ENCODE measurements at places on chromosomes 5 and 9.

GRCh38 chr5:63760965-63761364 lies 201.3 kb downstream of the HTR1A start:
- no peak for DNase-seq

- no peak for DNase-seq
Observed at GRCh38 chr5:57681942-57682341, 199.3 kb upstream of the ACTBL2 start.

GRCh38 chr5:84130006-84130580 lies 254.6 kb downstream of the EDIL3 start:
- DNase-seq: peak; percentile 49

DNA sequence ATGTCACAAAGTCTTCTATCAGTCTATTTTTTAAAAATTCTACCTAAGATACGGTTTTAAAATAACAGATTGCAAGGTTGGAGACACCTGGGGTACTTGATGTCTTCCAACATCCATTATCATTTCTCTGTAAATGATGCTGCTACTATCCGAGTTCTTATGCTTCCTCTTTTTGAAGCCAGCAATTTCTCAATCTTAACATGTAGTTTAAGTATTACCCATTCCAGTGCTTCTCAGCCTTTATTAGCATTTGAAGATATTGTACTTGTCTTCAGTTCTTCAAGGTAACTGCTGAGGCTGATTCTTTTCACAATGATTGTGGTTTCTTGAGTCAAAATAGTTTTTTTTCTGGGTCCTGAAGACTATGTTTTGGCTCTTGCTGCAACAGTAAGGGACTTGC lies 96.4 kb upstream of the SELENOP start:
- DNase-seq: no peak

DNA sequence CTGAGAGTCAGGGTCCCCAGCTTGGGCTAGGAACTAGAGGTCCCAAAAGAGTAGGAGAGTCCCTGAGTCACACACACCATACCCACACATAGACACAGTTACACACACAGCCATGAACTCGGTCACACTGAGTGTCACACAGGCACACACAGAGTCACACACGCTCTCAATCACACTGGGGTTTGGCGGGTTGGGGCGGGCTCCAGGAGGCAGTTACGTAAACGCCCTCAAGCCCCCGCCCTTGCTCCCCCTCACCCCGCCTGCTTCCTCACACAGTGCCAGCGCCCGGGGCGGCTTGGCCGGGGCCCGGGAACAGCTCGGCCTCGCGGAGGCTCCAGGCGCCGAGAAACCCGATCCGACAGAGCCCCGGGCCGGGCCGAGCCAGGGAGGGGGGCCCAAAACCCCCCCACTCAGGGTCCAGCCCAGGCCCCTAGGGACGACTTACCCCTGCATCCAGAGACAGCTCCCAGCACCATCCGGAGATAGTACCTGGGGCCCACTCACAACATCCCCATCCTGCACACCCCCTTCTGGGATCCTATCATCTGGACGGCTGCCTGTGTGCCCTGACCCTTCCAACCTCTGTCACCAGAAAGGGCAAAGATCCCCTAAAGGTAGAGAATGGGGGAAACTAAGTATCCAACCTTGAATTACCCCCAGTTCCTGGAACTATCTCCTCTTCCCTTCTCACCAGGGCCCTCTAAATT lies 3.5 kb upstream of the CNTFR start:
- no peak for DNase-seq

DNA sequence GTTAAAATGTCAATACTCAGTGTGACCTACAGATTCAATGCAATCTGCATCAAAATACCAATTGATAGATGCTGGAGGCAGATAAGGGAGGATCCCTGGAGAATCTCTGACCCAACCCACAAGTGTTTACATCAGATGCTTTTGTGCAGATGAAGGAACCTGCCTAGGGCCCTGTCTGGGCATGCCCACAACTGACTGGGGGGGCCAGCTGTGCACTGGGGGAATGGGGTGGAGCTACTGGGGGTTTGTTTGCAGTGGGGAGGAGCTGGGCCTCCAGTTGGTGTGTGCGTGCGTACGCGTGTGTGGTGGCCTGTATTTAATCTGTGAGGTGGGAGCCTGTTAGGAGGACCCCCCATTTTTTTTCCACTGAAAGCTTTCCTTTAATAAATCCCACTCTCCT lies 244.9 kb downstream of the TRIM36 start:
- DNase-seq: no peak

DNA sequence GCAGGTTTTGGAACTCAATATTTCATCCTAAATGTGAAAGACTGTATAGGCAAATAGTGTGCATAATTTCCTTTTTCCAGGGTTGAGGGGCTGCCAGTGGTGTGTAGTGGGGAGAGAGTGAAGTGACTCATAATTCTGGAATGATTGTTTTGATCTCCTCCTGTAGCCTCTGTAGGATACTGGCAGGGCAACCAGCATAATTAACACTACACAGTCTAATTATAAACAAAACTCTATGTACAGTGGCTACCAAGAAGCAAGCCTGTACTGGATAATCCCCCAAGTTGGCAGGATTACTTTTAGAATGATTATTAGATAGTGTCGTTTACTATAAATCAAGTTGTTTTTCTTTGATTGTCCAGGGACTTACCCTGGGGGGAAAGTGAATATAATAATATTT lies 32.2 kb downstream of the LNPEP start:
- DNase-seq: no peak

GRCh38 chr5:98205691-98206461 lies 567.6 kb upstream of the RGMB start:
- DNase-seq: no peak

DNA sequence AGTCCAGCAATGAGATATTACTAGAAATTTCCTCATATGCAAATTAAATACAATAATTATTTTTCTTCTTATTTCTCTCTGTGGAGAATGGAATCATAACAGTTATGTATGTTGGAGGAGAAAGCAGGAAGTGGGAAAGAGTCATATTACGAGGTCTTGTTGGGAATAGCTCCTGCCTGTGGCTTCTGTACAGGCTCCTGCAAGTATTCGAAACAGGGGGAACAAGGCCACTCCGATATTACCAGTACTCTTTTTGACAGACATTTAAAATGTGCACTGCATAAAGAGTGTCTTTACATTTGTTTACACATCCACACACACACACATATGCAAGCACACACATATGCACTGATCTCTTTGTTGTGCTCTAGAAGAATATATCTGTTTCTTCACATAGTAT lies 812.0 kb upstream of the ZNF608 start:
- DNase-seq: no peak

- no peak for DNase-seq
Observed at GRCh38 chr5:69001627-69002026, 92.2 kb upstream of the SLC30A5 start.

GRCh38 chr9:690517-691111 lies 150.9 kb upstream of the DMRT1 start:
- no peak for DNase-seq
